ENCODE measurements at places on chromosomes 4 and X.

DNA sequence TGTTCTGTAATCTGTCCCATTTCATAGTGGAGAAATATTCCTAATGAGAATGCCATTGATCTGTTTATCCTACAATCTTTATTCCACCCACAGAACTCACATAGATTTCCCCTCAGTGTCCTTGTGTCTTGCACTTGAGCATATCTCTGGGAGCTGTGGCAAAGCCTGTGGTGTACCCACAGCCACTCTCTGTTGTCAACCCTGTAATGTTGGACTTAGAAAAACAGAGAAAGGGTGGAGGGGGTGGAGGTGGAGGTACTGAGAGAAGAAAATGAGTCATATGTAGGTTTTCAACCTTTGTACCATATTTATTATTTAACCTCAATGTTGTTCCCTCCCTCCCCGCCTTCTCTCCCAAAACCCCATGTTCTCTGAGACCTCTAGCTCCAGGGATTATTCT, 46.9 kb upstream of the TLL1 start:
- no peak for DNase-seq

GRCh38 chrX:146615628-146616348, 193.8 kb upstream of the CXorf51B start:
- DNase-seq, result no peak

GRCh38 chr4:188198982-188199792, 59.9 kb downstream of the TRIML1 start:
- DNase-seq, result no peak

- DNase-seq, result no peak
These were observed 29.1 kb downstream of the UGDH start for GRCh38 chr4:39497909-39498726.

DNA sequence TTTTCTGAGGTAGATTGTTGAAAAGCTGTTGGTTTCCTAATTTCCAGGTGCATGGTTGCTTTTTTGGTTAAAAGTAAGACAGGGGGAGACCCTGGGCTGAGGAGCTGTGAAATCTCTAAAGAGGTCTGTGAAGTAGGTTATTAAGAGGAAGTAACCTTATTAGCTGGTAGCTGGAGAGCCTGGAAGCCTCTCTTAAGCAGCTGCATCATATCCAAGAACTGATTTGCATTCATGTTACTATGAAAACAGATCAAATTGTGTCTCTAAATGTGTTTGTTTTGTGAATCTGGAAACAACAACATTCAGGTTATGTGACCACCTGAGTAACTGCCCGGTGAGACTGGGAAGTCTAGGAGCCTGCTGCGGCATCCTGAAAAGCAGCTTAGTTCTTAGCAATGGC, 54.1 kb downstream of the ARHGAP10 start:
- no peak for DNase-seq

- DNase-seq, result no peak
These were observed 83.4 kb upstream of the BMP2K start for GRCh38 chr4:78692822-78693170.

- no peak for DNase-seq
These were observed 6.2 kb downstream of the JCHAIN start for GRCh38 chr4:70660106-70660505.

DNA sequence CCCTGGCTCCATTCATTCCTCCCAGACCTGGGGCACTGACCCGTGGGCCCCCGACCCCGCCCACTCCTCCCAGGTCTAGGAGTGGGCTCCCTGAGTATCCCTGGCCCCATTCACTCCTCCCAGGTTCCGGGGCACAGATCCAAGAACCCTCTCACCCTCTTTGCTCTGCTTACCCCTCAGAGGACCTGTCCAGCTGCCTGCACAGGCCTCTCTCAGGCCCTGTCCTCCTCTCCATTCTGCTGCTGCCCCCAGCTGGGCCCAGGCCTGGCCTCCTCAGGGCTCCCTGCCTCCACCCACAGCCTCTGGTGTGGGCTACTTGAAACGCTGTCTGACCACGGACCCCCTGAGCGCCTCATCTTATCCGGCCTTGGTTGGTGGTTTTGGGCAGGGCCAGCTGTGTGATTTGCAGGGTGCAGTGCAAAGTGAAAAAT, 217.7 kb upstream of the PSAPL1 start:
- DNase-seq, result no peak

- DNase-seq, result no peak
These were observed 230.7 kb upstream of the STK26 start for GRCh38 chrX:131792356-131792749.

All from stimulated activated CD4-positive, alpha-beta T cell treated with anti-CD3 and anti-CD28 coated beads, Interleukin-1b, Interleukin-23, amount 100 ng/mL, for 1 hour (primary cell).